Left ventricle myocardium superior (tissue), 1 donor: ENCODE measurements at places on chromosomes 6 and 20. TPM values are rescaled to one million over a fixed set of nuclear protein-coding genes. Genes with fewer than 3 reads are reported as not detected.
A peak's percentile ranks its signal among the peaks of the same experiment; 100 is the strongest.

GRCh38 chr20:40650707-40651106 lies 38.3 kb downstream of the MAFB start:
- no peak for DNase-seq

Gene SPATA25
- 1.1 TPM for total RNA-seq

DNA sequence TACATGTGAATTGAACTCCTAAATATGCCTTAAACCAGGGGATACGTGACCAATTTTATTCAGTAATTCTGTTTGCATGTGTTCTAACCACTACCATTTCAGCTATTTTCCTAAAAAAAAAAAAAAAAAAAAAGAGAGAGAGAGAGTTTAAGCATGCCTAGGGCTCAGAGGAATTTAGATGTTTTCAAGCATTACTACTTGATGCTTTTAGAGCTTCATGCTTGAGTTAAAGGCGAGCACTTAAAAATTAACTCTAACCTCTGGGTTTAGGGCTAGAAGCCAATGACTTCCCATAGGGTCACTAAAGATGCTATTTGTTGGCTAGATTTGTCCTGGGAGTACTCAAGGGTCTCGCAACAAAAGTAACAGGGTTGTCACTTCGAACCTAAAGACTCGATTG lies 217.7 kb downstream of the ATXN1 start:
- no peak for DNase-seq

Gene PRSS16
- total RNA-seq: not detected

DNA sequence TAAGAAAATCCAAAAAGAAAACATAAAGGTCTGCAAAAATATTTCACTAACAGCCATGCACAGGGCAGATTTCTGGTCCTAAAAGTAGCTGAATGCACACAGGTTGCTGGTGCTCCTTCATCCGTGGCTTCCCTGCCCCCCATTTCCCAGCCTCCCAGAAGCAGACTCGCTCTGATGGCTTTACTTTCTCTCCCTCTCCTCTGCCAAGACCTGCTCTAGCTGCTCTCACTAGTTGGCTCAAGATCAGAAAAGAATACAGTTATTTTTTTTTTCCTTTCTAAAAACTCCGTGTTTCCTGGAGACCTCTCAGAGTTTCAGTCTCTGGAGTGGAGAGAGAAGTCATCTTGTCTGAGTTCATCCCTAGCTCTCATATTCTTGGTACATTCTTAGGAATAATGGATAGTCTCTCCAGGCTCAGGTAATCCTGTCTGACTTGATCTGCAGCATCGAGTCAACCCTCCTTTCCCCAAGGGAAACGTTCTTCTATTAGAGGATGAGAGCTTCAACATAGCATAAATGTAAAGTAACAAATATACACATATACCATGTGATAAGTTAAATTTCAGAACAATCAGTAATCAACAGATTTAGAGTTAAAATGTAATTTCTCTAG lies 214.2 kb downstream of the TBC1D7 start:
- DNase-seq: no peak

- DNase-seq: peak; percentile 93
These were observed at the start of gene BACH2 for GRCh38 chr6:90296341-90297114. Gene BACH2 (minus strand): TSS chr6:90296843. CDS start chr6:90008844, 287,999 bp downstream.

Gene PACSIN1
- total RNA-seq: 13.6 TPM
